ENCODE measurements at places on chromosomes 2 and 18. TPM values are rescaled to one million over a fixed set of nuclear protein-coding genes. Genes with fewer than 3 reads are reported as not detected.

Gene ABCB11
- 0.03 TPM for polyA plus RNA-seq

Gene MEIS1
- polyA plus RNA-seq = 9.2 TPM

Gene NFATC1
- 0.91 TPM for polyA plus RNA-seq

Gene CAMKMT
- polyA plus RNA-seq = 10.5 TPM

Gene SANBR
- polyA plus RNA-seq = 12.2 TPM

Gene AOX1
- 5.8 TPM for polyA plus RNA-seq

Measured in Purkinje cell (primary cell).